SW480 (cell line): ENCODE measurements at places on chromosomes 2 and 18.

DNA sequence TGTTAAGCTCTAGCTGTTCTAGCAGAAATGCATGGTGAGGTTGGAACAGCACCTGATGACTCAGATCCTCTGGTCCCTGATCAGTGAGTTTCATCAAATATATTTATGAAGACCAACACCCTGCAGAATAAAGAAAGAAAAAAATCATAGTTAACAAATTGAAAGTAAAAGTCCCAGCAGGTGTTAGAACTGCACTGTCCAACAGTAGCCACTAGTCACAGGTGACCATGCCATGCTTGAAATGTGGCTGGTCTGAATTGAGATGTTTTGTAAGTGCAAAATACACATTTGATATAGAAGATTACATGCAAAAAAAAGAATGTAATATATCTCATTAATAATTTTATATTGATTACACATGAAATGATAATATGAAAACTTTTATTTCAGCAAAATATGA lies 1010.7 kb upstream of the ZEB2 start:
- no peak for DNase-seq

DNA sequence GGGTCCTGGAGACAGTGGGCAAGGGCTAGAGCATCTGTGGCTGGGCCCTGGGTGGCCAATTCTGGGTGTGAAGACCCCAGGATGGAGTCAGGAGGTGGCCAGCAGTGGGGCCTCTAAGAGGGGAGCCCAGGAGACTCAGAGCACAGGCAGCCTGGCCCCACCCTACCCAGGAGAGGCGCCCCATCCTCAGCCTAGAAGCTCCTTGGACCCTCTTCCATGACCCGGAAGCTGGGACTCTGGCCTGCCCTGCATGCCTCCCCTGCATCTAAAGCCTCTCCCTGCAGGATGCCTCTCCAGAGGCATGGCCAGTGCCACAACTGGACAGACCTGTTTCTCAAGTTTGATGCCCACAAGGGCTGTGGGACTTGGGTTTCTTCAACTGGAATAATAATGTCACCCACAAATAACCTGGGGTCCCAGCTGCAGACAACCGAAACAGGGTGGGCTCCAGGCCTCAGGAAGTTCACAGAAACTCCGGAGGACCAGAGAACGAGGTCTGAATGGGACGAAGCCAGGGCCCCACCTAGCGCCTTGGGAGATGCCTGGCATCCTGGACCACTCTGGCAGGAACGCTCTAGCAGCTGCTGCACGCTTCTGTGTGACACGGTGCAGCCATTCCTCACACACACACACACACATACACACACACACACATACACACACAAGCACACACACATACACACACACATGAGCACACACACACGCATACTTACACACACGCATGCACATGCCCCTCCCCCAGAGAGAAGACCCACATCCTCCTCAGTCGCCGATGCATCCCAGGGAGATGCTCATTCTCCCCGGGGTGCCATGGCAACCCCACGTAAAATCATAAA lies 16.4 kb downstream of the KCNIP3 start:
- no peak for DNase-seq

DNA sequence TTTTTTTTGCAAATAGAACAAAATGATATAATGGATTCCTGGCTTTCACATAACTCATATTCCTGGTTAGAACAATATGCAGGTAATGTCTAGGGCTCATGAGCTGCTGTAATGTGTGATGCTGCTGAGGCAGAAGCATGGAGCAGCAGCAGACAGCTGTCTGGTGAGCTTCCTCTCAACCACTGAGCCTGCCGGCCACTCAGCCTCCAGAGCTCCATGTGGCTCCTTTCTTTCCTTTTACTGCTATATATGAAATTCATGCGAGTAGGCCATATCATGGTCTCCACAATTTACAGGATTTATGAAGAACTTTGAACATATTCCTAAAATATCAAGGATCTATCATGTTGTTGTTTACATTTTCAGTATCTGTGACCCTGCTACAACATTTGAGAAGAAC lies 120.9 kb downstream of the MEP1B start:
- no peak for DNase-seq

- no peak for DNase-seq
These were observed 679.7 kb downstream of the METTL4 start for GRCh38 chr18:1891641-1892040.
